RCC 7860 (cell line): ENCODE measurements at places on chromosomes 5 and 9.
A peak's percentile ranks its signal among the peaks of the same experiment; 100 is the strongest.

- no peak for DNase-seq
These were observed 22.7 kb upstream of the SVEP1 start for GRCh38 chr9:110602281-110602680.

DNA sequence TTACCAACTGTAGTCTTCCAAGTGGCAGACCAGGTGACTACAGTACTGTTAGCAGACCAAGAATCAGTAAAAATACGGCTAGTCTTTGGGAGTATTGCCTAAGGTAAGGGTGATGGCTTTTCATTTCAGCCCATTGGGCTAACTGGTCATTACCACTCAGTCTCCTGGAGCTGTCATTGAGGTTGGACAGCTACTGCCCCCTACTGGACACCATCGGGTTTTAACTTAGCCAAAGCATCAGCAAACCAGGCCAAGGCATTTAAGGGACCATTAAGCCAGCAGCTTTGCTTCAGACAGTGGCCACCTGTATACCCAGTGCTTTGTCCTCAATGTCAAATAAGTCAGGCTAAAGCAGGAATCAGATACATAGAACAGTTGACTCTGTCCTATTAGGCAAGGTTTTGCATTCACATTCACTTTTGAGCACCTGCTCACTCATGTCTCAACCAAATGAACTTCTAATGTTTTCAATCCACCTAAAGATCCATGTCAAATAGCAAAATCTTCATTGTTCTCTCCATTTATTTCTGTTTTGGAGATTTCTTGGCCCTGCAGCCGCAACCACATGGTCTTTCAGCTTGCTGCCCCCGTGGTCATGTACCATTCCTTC, 117.2 kb downstream of the INVS start:
- peak; percentile 35 for DNase-seq

DNA sequence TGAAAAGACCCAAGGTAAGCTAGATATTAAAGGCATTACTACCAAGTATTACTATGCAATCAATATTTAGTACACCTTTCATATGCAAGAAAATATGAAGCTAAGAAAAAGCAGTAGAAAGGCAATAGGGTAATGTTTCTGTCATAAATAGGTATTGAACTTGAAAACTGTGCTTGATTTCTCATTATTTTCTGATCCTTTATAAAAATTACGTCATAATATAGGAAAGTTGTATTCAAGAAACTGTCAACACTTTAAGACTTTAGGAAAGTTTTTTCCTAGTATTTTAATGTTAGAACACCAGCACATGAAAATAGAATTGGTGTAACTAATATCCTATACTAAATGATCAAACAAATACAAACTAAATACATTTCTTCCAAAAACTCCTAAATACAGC, 133.2 kb downstream of the EDIL3 start:
- DNase-seq: no peak

DNA sequence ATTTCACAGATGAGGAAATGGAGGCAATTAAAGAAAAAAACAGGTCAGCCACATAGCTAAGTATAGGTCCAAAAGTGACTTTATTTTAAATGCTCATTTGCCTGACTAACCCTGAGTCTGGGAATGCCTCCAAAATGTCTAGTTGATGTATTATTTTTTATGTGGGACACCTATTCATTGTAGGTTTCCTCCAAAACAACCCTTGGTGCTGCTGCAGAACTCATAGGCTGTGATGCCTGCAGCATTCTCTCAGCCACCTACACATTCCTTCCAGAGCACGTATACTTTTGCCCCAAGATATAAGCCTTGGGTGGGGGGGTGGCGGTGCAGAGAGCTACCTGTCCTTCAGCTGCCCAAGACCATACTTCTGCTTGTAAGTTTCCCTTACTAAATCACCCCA, 77.4 kb downstream of the MSX2 start:
- DNase-seq: no peak
